Right atrium auricular region (tissue), 2 donors: ENCODE measurements at places on chromosomes 12 and 14.

DNA sequence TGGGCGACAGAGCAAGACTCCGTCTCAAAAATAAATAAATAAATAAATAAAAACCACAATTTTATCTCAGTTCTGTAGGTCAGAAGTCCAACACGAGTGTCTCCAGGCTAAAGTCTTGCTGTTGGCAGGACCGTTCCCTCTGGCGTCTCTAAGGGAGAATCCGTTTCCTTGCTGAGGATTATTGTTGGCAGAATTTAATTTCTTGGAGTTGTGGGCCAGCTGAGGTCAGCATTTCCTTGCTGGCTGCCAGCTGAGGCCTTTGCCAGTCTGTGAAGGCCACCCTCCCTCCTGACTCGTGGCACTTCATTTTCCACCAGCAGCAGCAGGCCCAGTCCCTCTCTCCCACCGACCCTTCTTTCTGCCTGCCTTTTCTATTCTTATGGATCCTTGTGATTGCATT lies 17.2 kb downstream of the PSMC1 start:
- H3K36me3 ChIP-seq, result peaks cover 62% of the 10 kb centered on the region
- H3K4me1 ChIP-seq, result no peaks in the 10 kb centered on the region
- no peaks in the 10 kb centered on the region for H3K27me3 ChIP-seq
- DNase-seq, result peak; percentile 57
- H3K4me3 ChIP-seq, result no peak overlapping the region

GRCh38 chr14:95162641-95163040 lies 5.3 kb upstream of the DICER1 start:
- no peak overlapping the region for H3K4me3 ChIP-seq
- no peak overlapping the region for H3K27ac ChIP-seq
- H3K36me3 ChIP-seq, result no peaks in the 10 kb centered on the region
- H3K27me3 ChIP-seq, result no peaks in the 10 kb centered on the region

GRCh38 chr14:104650057-104650980 lies 39.1 kb upstream of the INF2 start:
- peaks cover 10% of the 10 kb centered on the region for H3K4me1 ChIP-seq
- peak overlapping the region; percentile 31 for H3K4me3 ChIP-seq
- no peaks in the 10 kb centered on the region for H3K36me3 ChIP-seq
- no peaks in the 10 kb centered on the region for H3K27me3 ChIP-seq

GRCh38 chr14:103521951-103522563 lies 573 bp downstream of the CKB start:
- H3K27ac ChIP-seq, result peak overlapping the region; percentile 90
- peak overlapping the region; percentile 61 for H3K4me3 ChIP-seq
- no peaks in the 10 kb centered on the region for H3K27me3 ChIP-seq
- peaks cover 4% of the 10 kb centered on the region for H3K36me3 ChIP-seq
- H3K4me1 ChIP-seq, result no peaks in the 10 kb centered on the region

GRCh38 chr14:57519043-57519442 lies 25.4 kb upstream of the CCDC198 start:
- no peaks in the 10 kb centered on the region for H3K4me1 ChIP-seq
- H3K4me3 ChIP-seq, result no peak overlapping the region
- H3K27me3 ChIP-seq, result no peaks in the 10 kb centered on the region
- DNase-seq, result no peak
- no peaks in the 10 kb centered on the region for H3K36me3 ChIP-seq
- no peak overlapping the region for H3K27ac ChIP-seq

GRCh38 chr14:71384007-71384845 lies 477.0 kb downstream of the PCNX1 start:
- no peak overlapping the region for H3K27ac ChIP-seq
- H3K4me1 ChIP-seq, result peaks cover 6% of the 10 kb centered on the region
- no peaks in the 10 kb centered on the region for H3K36me3 ChIP-seq
- no peaks in the 10 kb centered on the region for H3K27me3 ChIP-seq
- no peak overlapping the region for H3K4me3 ChIP-seq

DNA sequence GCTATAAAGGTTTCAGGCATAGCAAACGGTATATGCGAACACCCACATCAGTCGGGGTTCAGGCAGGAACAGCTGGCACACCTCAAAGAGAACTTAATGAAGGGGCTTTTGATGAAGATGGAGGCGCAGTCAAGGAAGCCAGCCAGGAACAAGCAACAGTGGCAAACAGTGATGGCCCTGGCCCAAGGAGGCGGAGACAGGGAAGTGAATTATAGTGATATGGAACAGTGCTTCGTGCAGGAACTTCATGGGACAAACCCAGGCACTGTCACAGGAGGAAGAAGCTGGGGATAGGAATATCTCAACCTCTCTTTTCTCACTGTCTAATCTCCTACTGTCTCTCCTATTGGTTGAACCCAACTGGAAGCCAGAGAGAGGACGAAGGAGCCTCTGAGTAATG lies 328.3 kb downstream of the AACS start:
- no peaks in the 10 kb centered on the region for H3K4me1 ChIP-seq
- DNase-seq, result no peak
- no peak overlapping the region for H3K27ac ChIP-seq
- no peak overlapping the region for H3K4me3 ChIP-seq
- no peaks in the 10 kb centered on the region for H3K27me3 ChIP-seq
